Hematopoietic multipotent progenitor cell treated with erythropoietin and hydrocortisone succinate and interleukin-3 and kit ligand, for 15 days (in vitro differentiated cells): ENCODE measurements at places on chromosomes 12 and 14.

GRCh38 chr12:58889557-58889956 lies 30.7 kb downstream of the LRIG3 start:
- no peak for DNase-seq

- DNase-seq = no peak
Measured at GRCh38 chr14:86944434-86944833, 1048.5 kb downstream of the GALC start.

DNA sequence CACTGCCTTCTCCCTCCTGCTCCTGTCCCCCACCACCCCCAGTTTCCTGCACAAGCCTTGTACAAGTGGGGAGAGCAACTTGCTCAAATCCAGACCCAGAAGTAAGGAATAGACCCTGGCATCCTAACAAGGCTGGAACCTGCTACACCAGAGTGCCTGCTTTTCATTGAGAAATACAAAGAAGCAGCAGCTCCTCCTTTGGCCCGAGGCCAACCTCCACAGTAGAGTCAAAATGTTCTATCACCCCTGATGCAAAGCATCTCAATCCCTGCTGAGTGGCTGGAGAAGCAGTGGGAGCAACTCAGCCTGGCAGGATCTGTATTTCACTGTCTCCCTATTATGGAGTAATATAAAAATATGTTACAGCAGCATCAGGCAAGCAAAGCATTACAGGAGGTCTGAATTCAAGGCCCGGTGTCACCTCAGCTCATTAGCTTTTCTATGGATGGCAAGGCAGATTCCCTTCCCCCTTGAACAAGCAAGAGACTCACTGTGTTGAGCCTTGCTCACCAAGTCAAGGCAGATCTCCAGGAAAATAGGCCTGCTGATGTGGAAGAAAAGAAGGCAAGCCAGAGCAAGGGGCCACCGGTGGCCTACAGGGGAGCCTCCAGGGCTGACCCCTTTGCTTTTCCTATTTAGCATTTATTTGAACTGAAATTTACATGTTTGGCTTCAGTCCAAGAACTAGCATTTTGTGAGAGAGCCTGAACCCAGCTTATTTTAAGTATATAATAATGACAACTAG lies 186.3 kb upstream of the EGLN3 start:
- no peak for DNase-seq

- DNase-seq = no peak
Measured at GRCh38 chr12:77919450-77919849, 88.8 kb downstream of the NAV3 start.

GRCh38 chr12:14841761-14842160 lies 1.6 kb downstream of the ART4 start:
- peak; percentile 32 for DNase-seq
